A549 treated with CpdA at 1 μM for 4 hours (cell line): ENCODE measurements at places on chromosomes 2 and 18. TPM values are rescaled to one million over a fixed set of nuclear protein-coding genes. Genes with fewer than 3 reads are reported as not detected.

NT5DC4 gene
- 0.49 TPM in 1 of 5 replicates, not detected in the others for total RNA-seq

INHA gene
- 0.20 to 0.63 TPM (median 0.43 TPM) in 5 replicates for total RNA-seq

ABCG8 gene
- not detected in 5 replicates for total RNA-seq

AGXT gene
- total RNA-seq: 0.05 TPM in 1 of 5 replicates, not detected in the others

RTP5 gene
- total RNA-seq: not detected in 5 replicates

PLA2R1 gene
- 1.9 to 2.6 TPM (median 2.6 TPM) in 5 replicates for total RNA-seq

COBLL1 gene
- total RNA-seq: 4.1 to 7.2 TPM (median 4.1 TPM) in 5 replicates

LINC00305 gene
- not detected in 5 replicates for total RNA-seq

TTN gene
- under 0.01 to 0.03 TPM (median 0.01 TPM) in 4 of 5 replicates, not detected in the other for total RNA-seq

TFPI gene
- total RNA-seq: 40.0 to 56.8 TPM (median 54.3 TPM) in 5 replicates

ABCG5 gene
- 0.01 TPM in 1 of 5 replicates, not detected in the others for total RNA-seq

TRIM43 gene
- 0.07 TPM in 1 of 5 replicates, not detected in the others for total RNA-seq

FAM161A gene
- 6.1 to 9.3 TPM (median 7.5 TPM) in 5 replicates for total RNA-seq

UPP2 gene
- total RNA-seq: not detected in 5 replicates

GPR75 gene
- total RNA-seq: 1.7 to 2.6 TPM (median 2.1 TPM) in 5 replicates
